ENCODE measurements at places on chromosomes 3 and 15. TPM values are rescaled to one million over a fixed set of nuclear protein-coding genes. Genes with fewer than 3 reads are reported as not detected.

DNA sequence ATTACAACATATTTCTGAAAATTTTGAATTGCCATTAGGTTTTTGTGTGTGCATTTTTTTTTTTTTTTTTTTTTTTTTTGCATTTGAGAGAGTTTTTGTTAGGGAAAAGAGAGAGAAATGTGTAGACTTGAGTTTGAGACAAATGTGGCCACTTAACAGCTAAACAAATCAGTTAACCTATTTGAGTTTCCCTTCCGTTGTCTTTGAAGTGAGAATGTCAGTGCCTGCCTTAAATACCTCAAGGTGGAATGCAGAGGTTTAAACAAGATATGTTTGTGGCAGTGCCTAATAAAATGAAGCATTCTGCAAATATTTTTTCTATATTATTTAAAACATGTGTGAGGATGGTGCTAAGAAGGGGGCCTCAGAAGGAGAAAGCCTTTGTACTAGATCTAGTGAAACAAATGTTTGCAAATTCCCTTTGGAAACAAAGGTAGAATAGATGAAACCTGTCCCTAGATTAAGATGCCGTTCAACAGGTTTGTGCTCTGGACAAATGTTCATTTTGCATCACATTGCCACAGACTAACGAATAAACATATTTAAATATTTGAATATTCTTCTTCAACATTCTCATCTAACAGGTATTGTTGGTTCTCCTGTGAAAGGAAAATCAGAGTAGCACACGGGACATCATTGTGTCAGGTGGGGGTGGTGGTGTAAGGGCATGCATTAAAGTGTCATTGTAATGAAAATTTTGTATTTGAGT, 80.7 kb downstream of the SATB1 start:
- no peak for DNase-seq

DNA sequence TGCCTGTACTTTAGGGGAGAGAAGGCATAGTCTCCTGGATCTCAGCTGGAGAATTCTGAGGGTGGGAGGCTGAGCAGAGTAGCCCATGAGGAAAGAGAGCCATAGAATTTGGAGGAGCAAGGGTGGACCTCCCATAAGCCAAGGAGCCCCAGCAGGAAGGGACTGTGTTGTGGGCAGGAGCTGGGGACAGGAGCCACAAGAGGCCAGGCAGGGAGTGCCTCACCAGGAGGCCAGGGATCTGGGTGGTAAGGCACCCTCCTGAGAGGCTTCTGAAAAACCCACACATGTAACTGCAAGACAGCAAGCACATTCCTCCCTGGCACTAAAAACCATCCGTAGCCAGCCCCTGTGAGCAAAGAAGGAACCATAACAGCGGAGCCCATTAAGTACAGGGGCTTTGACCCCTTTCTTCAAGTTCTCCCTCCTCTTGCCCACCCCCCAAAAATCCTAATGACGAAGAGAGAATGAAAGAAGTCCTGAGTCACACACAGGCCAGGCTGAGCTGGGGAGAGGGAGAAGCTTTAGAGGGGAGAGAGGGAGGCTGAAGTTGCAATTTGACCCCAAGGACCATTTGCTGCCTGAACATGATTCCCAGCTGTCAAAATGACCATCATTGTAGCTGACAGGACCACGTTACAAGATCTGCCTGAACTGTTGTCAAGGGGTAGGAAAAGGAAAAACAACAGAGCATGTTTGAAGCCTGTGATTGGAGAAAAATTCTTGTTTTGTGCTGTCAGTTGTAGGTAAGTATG, 82.6 kb downstream of the TRIM42 start:
- no peak for DNase-seq

GRCh38 chr3:130412991-130413560, 67.6 kb downstream of the COL6A5 start:
- no peak for DNase-seq

- DNase-seq, result no peak
These were observed 2.9 kb upstream of the CCR5 start for GRCh38 chr3:46367811-46368210.

DNA sequence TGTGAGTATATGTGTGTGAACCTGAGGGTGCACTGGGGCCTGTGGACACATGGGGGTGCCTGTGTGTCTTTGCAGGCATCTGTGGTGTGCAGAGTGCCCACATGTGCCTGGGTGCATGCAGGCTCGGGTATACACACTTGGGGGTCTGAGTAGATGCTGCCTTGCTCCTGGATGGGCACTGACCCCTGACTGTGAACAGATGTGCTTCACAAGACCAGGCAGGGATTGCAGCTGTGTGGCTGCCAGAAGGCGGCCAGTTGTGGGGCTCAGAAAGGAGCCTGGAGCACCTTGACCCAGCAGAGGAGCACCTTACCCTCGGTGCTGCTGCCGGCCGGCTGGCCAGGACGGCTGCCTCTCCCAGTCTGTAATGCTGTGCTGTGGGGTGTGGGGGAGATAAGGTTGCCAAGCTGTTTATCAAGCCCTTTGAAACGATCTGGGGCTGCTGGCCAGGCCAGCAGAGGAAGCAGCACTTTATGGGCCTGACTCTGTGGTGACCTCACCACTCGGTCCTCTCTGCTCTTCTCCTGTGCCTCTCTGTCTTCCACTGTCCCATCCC, 55.5 kb upstream of the MRPS22 start:
- no peak for DNase-seq

DNA sequence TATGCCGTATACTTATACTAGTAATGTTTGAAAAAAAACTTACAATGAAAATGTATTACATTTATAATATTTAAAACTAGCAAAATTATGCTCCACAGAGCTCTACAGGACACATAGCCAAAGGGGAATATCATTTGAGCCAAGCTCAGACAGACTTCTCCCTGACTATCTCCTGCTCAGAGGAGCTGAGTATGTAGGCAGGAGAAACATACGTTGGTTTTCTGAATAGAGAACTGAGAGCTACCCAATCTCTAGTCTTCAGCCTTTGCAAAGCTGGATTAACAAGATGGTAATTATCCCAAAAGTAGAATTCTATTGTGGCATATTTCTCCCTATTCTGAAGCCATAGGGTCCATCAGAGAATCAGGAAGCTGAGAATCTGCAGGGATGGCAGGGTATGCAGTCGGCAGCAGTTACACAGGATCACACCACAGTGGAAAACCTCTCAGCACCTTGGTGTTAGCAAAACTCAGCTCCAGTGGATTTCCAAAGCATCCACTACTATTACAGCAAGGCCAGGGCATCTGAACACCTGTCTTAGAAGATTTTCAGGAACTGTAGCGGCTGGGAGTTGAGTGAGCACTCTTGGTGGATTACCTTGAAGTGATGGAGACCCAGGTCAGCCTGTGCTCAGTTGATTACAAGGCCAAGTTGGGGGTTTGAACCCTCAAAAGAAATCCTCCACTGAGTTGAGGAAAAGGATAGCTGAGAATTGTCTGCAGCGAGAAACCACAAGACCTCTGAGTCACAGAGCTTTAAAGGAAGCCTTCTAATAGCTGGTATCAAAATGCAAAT, 30.1 kb downstream of the GPR15 start:
- peak; percentile 14 for DNase-seq

- no peak for DNase-seq
These were observed 17.3 kb downstream of the ANAPC13 start for GRCh38 chr3:134468519-134468918.

DNA sequence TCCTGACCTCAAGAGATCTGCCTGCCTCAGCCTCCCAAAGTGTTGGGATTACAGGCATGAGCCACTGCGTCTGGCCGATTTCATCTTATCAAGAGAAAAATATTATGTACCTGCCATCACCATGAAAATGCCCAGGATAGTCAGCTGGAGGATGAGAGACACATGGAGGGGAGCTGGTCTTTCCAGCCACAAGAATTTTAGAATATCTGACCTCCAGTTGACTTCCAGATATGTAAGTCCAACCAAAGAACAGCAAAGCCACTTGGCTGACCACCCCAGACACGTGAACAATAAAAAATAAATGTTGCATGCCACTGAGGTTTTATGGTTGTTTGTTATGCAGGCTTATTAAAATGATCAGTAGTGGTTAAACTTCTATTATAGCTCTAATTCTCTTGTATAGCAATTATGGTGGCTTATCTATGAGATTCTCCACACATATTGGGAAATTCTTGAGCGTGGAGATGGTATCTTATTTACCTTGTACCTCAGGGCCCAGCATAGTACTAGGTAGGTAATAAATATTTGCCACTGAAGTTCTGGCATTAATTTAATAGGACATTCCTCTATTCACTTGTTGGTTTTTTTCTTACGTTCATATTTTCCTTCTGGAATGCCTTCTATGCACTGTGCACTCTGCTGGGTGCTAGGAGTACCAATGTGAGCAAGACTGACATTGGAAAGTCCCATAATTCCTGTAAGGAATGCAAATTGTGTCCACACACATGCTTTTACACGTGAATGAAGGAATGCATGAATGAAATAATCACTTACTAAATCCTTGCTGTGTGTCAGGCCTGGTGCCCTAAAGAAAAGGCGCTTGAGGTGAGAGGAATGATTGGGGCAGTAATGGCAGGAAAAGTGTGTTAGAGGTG, 77.6 kb downstream of the EDEM1 start:
- DNase-seq, result no peak

DNA sequence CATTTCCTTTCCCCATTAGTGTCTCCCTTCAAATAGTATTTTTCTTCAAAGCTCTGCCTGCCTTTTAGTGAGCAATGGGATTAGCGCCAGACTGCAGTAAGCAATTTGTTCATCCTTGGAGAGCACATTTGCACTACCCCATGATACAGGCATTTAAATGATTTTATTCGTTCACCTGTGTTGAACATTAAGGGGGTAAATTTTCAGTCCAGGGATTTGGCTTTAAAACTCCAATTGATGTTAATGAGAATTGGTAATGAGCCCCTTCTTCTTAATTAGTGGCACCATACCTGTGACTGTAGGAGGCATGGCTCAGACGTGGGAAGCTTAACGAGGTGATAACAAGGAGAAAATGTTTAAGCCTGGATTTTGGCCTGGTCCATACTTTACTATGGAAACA, 161.4 kb upstream of the NANOGP8 start:
- no peak for DNase-seq

DNA sequence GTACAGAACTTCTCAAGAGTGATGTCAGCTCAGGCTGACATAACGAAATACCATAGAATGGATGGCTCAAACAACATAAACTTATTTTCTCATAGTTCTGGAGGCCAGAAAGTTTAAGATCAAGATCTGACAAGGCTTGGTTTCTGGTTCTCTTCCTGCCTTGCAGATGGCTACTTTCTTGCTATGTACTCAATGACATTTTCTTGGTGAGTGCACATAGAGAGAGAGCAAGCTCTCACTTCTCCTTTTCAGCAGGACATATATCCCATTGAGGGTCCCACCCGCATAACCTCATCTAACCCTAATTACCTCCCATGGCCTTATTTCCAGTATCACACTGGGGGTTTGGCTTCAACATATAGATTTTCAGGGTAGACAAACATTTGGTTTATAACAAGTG, 1072.1 kb downstream of the PLOD2 start:
- DNase-seq, result no peak

DNA sequence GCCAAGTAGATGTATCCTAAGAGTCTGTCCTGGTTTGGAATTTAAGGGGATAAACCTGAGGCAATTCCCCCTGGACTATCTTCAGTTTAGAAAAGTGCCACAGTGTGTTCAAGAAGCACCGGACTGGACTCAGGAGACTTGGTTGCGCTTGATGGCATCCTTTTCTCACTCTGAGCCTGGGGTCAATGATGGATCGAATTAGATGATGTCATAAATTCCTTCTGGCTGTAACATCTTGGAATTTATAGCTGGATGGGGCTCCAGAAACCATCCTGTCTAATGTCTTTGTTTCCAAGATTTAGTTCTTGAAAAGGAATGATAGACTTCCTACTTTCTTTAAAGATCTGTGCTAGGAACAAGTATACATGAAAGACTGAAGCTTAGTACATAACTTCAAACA, 280.6 kb downstream of the LPP start:
- DNase-seq, result peak; percentile 7

GRCh38 chr15:60076045-60076444, 71.9 kb downstream of the FOXB1 start:
- DNase-seq, result no peak

The SPINT1 gene
- total RNA-seq, result 306 TPM

The XCR1 gene
- total RNA-seq, result not detected

The KCNAB1 gene
- not detected for total RNA-seq

The LRTM1 gene
- not detected for total RNA-seq

The DNASE1L3 gene
- total RNA-seq, result not detected

The PP2D1 gene
- total RNA-seq, result not detected

The CNTN3 gene
- 2.0 TPM for total RNA-seq

All from kidney epithelial cell (primary cell).